Ovary (tissue), 10 donors: ENCODE measurements at places on chromosomes 11 and 22.

GRCh38 chr11:105073456-105074165, 28.5 kb upstream of the CARD16 start:
- no peak for DNase-seq

DNA sequence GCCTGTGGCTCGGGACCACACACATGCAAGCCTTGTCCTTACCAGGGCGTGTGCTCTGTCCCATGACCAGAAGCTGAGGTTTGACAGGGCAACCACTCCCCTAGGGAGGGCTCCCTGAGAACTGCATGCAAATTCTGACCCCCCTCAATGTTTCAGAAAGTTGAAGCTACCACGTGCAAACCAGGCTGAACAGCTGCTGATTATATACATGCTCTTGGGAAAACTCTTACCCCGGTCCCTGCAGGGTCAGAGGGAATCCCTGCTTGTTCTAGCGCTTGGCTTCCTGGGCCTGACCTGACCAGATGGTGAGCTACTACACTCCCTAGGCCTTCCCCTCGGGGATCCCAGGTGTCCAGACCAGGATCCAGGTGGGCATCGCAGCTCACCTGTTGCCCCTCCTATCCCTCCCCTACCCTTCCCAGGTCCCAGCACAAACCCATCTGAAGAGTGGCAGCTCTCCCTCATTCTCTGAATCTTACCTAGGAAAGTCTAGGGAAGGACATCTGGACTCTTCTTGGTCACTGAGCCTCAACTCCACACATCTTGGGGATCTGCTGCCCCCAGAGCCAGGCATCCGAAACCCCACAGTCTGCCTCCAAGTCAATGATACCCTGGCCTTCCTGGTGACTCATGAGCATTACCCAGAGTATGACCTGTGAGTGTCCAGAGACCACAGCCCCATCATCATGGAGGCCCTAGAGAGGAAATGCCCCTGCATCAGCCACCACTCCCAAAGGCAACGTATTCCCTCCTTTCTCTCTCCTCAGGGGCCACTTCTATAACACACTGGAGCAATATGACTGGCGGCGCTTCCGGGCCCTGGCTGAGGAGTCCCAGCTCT, 61.5 kb downstream of the BTG4 start:
- no peak for DNase-seq

DNA sequence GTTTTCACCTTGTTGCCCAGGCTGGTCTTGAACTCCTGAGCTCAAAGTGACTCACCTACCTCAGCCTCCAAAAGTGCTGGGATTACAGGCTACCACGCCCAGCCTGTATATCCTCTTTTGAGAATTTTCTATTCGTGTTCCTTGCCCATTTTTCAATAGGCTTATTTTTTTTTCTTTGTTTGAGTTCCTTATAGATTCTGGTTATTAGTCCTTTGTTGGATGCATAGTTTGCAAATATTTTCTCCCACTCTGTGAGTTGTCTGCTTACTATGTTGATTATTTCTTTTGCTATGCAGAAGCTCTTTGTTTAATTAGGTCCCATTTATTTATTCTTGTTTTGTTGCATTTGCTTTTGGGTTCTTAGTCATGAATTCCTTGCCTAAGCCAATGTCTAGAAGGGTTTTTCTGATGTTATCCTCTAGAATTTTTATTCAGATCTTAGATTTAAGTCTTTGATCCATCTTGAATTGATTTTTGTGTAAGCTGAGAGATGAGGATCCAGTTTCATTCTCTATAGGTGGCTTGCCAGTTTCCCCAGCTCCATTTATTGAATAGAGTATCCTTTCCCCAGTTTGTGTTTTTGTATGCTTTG, 17.7 kb upstream of the ZBED5 start:
- DNase-seq = no peak

GRCh38 chr22:24540470-24540869, 14.5 kb downstream of the GUCD1 start:
- DNase-seq = no peak

- peak; percentile 82 for DNase-seq
These were observed 46.1 kb downstream of the MICAL2 start for GRCh38 chr11:12156301-12157140.

DNA sequence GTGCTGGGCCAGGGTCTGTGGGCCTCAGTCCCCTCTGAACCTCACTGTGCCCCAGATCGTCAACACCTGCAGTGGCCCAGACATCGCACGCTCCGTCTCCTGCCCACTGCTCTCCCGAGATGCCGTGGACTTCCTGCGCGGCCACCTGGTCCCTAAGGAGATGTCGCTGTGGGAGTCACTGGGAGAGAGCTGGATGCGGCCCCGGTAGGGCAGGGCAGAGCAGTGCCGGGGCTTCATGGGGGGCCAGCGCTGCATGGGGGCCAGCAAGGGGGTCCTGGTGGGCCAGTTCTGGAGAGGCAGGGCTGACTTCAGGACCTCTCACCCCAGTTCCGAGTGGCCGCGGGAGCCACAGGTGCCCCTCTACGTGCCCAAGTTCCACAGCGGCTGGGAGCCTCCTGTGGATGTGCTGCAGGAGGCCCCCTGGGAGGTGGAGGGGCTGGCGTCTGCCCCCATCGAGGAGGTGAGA, 16.3 kb downstream of the EPS8L2 start:
- DNase-seq = no peak

- no peak for DNase-seq
These were observed 3.3 kb upstream of the DDI1 start for GRCh38 chr11:104033134-104033533.

GRCh38 chr22:36334821-36335603, 52.8 kb downstream of the MYH9 start:
- no peak for DNase-seq

- no peak for DNase-seq
These were observed 35.5 kb upstream of the SLC6A5 start for GRCh38 chr11:20563866-20564265.

- DNase-seq = no peak
These were observed 24.6 kb upstream of the LMO1 start for GRCh38 chr11:8288166-8288772.

DNA sequence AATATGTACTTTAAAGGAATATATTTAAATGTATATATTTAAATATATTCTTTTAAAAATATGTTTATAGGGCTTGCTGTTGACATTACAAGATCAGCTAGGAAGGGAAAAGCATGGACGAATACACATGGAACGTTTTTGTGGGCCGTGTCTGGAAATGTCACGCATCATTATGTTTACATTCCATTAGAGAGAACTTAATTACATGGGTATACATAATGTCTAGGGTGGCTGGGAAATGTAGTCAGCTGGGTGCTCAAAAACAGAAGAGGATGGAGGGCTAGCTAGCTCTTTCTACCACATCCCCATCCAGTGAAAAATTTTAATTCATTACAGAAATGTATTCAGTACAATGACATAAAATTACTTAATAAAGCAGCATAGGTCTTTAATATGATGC, 371.2 kb downstream of the DYNC2H1 start:
- no peak for DNase-seq

DNA sequence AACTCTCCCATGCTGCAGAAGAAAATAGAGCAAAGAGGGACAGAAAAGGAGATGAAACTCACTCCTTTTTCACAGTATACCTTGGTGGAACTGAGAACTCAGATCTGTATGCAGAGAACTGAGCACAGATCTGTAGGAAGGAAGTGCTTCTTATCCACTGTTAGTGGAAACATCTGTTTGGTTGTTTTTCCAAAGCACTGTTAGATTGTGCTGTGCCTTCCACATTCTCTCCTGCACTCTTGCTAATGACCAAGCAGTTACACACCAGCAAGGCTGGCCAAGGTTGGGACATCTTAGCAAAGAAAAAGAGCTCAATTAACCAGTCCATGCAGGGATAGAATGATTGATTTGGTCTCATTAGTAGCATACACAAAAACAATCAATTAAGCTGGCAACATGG, 20.1 kb upstream of the SIK2 start:
- DNase-seq = no peak

DNA sequence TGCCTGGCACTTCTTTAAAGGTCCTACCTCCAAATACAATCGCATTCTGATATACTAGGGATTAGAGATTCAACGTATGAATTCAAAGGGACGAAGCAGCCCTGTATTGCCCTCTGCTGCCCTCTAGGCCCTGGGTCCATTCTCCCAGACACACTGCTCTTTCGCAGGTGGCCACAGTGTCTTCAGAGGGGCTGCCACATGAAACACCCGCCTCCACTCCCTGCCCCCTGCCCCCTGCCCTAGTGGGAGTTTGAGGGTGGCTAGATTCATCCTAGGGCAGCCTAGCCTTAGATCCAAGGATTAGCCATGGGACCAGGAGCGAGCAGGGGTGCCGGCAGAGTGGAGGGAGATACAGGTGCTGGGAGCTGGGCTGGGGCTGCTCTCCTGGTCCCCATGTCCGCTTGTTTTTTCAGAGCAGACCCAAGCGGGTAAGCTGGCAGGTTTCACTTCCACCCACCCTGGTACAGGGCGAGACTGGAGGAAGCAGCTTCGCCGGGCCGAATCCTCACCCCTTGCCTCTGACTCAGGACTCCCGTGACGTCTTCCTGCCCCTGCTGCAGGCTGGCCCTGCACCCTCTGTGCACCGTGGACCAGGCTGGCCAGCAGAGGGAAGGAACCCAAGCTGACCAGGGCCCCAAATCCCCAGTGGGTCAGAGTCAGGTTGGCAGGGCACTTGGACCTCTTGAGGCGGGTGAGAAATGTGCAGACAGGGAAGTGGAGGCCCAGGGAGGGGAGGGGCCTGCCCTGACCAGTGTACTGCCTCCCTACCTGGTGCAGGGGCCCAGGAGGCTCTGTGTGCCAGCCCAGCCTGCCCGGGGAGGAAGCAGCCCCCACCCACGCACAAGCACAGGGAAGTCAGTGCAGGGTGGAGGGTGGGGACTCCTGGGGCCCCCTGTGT, 28.4 kb upstream of the HMOX1 start:
- peak; percentile 35 for DNase-seq

DNA sequence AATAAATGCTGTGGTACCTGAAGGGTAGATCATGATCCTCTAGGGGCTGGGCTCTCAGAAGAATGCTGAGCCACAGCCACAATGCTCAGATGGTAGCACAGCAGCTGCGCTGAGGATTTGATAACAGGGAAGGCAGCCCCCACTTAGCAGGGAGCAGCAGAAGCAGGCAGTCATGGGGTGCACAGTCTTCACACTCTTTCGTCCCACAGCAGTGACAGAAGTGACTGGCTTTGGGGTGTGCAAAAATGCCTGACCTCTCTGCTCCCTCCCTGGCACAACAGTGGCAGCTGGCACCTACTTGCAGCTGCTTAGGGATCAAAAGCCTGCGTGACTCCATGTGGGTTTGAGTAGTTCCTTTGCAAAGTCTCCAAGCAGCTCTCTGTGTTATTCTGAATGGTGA, 1349.8 kb upstream of the RAG2 start:
- DNase-seq = no peak

DNA sequence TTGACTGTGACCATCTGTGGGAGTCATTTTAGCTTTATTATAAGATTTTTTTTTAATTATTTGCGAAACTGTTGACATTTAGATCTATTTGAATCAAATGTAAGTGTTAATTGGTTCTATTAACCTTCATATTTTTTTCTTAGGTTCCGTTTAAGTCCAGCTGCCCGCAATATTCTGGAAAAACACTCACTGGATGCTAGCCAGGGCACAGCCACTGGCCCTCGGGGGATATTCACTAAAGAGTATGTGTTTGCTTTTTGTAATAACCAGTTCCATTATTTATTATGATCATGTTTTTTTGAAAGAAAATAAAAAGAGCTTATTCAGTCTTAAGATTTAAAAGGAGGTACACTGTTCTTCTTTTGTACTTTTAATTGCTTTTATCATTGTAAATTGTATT, 43.9 kb downstream of the PDHX start:
- DNase-seq = no peak

DNA sequence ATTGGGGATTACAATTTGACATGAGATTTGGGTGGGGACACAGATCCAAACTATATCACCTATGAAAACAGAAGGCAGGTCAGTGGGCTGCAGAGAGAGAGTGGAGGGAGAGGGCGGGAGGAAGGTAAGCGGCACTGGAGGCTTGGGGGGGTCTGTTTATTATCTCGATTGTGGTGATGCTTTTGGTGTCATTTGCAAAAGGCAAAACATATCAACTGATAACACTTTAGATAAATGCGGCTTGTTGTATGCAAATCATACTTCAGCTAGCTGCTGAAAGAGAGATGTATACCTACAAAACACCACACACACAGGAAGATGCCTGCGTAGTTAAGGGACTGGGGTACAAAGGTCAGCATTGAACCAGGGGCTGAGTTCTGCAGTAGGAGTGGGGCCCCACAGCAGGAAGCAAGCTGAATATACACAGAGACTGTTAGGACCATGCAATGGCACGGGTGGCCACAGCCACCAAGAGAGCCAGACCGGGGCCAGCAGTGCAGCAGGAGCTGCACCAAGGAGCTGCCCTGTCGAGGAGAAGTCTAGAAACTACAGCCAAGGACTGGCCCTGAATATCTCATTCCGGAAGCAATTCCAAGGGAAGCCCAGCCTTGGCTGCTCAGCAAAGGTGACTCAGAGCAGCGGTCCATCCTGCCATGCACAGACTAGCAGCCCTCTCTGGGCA, 23.8 kb upstream of the TOLLIP start:
- DNase-seq = peak; percentile 5

- DNase-seq = no peak
These were observed 540.5 kb downstream of the DLG2 start for GRCh38 chr11:85086504-85087284.

DNA sequence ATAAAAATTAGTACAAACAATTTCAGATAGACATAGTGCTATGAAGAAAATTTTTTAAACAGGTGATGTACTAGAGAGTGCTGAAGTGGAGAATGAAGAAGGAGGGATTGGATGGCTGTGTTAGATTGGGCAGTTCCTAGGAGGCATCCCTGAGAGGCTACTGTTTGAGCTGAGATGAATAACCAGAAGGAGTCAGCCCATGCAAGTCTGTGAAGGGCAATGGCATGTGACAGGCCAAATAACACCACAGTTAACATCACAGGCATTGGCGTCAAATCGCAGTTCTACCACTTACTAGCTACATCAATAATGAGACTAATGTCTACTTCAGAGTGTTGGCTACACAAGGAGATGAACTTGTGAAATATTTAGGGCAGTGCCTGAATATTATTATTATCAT, 35.4 kb downstream of the HORMAD2 start:
- no peak for DNase-seq

DNA sequence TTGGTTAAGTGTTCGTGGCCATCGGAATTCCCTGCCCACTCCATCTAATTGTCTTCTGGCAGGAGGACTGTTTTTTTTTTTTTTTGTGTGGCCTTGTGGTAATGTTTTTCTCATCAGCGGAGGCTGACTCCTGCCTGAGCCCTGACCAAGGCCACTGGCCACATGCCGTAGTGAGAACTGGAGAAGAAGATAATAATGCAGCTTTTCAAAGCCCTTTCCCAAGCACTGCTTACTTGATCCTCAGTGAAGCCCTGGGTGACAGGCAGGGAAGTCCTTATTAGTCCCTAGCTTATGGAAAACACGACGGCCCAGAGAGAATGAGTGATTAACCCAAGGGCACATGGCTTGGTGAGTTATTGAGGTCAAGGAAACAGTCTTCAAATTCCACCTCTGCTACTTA, 71.2 kb downstream of the ADM start:
- peak; percentile 57 for DNase-seq

GRCh38 chr11:74437441-74438042, 29.8 kb downstream of the KCNE3 start:
- DNase-seq = no peak

GRCh38 chr11:3840870-3841425, at the start of gene RHOG:
TSS of gene RHOG (minus strand) at chr11:3840959. CDS start at chr11:3828138, 12,821 bp downstream.
- DNase-seq = peak; percentile 87
